ENCODE measurements at places on chromosomes 4 and X.

GRCh38 chr4:3736290-3736689 lies 29.9 kb upstream of the ADRA2C start:
- DNase-seq = no peak

- DNase-seq = no peak
These were observed 49.2 kb upstream of the TLR2 start for GRCh38 chr4:153634738-153635353.

DNA sequence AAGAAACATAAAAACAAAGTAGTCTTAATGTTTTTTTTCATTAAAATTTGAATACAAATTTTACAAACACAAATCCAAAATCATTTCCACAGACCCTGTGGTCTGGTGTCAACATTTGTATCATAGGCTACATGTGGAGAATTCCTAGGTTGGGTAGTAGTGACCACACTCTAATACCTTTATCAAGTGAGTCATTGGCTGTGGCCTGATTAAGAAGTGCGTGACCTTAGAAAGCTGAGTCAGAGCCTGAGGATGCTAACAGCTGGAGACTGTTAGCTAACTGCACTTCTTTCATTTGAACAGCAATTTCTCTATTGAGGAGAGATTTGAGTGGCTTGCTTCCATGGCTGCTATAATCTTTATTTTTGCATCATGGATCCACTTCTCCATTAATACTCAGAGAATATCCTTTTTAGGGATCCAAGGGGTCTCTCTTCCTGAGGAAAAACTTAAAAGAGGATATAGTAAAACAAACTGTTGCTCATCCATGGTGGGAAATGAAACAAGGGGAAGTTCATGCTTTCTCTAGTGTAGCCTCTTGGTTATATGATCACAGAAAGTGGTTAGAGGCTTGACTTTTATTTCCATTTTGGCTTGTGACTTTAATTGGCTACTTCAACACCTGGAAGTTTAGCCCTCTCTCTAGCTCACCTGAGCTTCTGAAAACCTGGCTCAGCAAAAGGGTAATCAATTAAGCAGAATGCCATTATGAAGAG lies 335.8 kb downstream of the PABPC4L start:
- DNase-seq = no peak

DNA sequence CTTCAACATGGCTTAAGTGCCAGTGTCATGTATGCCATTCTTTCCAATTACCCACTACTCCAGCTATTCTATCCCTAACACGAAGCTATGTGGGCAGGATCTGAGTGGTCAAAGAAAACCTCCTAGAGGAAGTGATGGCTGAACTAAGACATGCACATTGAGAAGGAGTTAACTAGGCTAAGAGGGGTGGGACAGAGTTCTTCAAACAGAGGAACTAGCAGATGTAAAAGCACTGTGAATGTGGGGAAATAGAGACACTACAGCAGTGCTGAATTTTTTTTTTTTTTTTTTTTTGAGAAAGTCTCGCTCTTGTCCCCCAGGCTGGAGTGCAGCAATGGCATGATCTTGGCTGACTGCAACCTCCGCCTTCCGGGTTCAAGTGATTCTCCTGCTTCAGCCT lies 6.2 kb downstream of the JCHAIN start:
- no peak for DNase-seq

GRCh38 chr4:82761229-82761628 lies 37.4 kb downstream of the SCD5 start:
- DNase-seq = no peak

- no peak for DNase-seq
These were observed 78.3 kb upstream of the EGFL6 start for GRCh38 chrX:13491061-13491460.

DNA sequence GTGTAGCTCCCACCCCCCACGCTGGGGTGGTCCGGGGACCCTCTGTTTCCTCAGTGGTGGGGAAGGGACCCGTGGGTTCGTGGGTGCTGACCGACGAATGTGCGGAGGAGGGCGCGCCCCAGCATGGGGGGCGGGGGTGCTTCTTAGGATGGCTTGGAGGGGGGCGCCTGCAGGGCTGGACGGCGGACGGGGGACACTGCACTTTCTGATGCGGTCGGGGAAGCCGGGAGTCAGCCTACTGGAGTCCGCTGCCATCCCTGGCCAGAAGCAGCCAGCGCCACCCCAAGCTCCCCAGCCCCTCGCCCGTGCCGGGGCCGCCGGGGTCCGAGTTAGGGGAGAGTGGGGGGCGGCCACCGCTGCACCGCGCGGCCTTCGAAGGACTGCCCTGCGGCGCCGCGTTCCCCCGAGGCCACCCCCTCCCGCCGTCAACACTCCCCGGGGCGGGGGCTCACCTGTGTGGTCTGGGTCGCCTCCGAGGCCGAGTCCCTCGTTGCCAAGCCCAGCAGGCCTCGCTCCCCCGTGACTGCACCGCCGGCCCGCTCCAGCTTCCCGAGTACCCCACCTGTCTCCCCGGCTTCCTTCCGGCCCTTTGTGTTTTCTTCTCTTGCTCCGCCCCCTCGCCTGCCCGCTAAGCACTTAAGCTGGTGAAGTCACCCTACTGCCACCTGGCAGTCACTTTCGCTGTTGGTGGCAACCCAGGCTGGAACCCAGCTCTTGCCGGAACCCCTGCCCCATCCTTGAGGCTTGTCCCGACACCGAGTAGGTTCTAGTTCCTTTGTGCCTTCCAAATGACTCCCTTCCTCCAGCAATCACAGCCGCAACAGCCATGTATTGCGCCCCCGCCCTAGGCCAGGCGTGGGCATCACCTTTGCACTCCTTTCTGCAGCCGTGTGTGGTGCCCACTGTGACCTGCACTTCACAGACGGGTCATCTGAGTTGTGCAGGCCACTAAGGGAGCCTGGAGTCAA lies at the start of gene OCIAD2:
Gene OCIAD2 (minus strand): TSS at position 569 of the 968 bp plus-strand sequence. CDS start 2,225 bp downstream, outside the sequence.
- peak; percentile 12 for DNase-seq

- DNase-seq = no peak
These were observed 35.0 kb downstream of the ACOX3 start for GRCh38 chr4:8405516-8405875.

DNA sequence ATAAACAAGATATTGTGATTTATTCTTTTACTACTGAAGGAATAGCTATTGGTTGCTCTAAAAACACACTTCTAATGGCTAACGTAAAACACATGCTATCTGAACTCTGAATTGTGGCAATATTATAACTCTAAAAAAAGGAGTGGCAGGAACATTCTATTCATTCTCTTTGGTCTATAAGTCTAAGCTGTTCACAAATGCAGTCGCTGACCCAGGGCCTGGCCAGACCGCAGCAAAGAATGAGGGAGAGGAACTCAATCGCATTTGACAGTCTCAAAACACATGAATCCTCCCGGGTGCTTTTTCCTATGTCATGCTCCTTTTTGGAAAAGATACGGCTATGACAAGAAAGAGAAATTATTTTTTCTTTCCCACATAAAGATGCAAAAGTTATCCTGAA lies 651.6 kb upstream of the PITX2 start:
- DNase-seq = no peak

Data from bone marrow (tissue), 2 donors.